ENCODE measurements at places on chromosomes 5 and 9.

DNA sequence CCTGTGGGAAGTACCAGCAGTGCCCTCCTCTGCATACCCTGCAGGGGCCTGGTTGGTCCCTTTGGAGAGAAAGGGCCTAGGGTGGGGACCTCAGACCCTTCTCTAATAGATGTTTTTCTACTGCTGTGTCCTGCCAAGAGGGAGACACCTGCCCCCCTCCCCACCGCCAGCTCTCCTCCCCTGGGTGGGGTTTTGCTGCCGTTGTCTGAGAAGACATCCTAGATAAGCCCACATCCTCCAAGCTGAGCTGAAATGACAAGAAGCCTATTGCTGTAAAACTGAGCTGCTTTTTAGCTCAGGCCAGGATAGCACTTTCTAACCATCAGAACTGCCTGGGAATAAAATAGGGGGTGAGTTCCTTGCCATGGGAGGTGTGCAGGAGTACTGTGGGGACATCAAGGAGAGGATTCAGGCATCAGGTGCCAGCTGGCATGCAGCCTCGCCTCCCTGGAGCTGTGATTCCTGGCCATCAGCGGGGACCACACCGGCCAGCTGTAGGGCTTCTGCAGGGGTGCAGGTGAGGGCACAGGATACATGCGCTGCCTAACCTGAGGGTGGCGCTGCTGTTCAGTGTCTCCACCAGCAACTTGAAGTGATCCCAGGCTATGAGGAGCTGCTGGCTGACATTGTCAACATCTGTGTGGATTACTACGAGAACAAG is 37.9 kb downstream of the CYFIP2 start:
- DNase-seq = no peak

DNA sequence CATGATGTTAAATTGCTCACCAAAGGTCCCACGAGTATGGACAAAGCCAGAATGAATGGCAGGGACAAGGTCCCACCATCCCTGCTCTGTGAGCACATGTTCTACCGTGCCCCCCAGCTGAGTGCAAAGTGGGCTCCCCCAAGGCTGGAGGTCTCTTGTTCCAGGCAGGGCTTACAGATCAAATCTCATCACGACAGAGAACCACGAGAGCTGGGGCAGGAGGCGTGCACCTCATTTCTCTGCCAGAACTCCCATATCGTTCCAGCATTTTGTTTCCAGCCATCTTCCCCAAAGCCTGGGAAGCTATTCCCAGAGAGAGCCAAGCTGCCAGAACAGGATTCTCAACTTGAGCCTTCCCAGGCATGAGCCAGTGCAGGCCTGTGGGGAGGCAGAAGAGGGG is 108.5 kb downstream of the ZNF354C start:
- no peak for DNase-seq

- no peak for DNase-seq
These were observed 128.7 kb upstream of the APC start for GRCh38 chr5:112608975-112609374.

DNA sequence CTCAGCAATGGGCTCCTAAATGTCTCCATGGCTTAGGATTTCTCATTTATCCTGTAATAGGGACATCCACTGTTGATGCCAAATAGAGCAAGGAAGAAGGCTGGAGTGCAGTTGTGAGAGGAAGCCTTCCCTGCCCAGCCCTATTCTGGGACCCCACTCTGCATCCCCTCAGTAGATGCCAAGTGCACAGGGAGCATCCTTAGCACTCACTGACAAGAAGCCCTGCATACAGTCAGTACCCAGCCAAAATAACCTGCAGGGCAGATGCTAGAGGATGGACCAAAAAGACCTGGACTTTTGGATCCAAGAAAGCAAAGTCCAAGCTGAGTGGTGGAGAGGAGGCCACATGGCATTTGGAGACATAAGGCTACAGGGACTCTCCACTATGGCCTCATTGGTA is 113.5 kb upstream of the SPOCK1 start:
- no peak for DNase-seq

DNA sequence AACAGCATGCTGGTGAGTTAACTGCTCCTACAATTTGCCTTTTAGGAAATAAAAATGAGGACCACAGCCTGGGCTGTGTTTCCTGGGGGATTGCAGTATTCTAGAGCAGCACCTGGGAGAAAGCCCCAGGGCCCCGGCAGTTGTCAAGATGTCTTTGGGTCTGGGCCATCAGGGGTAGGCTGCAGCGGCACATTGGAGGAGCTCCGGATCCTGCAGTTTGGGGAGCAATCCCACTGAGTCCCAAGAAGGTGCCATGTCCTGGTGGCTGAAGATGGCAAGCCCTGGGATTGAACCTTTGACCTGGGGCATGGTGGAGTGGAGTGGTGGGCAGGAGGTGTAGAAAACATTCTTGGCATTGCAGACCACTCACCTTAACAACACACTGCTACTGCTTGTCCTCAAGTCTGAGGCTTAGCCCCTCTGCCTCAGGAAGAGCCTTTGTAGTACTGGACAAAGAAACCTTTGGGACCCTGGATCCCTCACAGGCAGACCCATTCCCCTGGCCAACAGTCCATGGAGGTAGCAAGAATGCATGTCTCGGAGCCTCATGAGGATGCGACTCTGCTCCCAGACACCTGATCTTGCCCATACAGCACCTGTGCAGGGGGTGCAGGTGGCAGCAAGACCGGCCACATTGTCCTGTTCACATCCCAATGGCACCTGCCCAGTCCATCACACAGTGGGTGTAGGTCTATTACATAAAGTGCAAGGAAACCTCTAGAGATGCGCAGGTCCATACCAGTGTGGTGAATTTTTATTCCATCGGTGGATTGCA is 159.1 kb upstream of the IRX2 start:
- DNase-seq = no peak

- no peak for DNase-seq
These were observed 923.5 kb upstream of the CDH10 start for GRCh38 chr5:25568294-25568693.

DNA sequence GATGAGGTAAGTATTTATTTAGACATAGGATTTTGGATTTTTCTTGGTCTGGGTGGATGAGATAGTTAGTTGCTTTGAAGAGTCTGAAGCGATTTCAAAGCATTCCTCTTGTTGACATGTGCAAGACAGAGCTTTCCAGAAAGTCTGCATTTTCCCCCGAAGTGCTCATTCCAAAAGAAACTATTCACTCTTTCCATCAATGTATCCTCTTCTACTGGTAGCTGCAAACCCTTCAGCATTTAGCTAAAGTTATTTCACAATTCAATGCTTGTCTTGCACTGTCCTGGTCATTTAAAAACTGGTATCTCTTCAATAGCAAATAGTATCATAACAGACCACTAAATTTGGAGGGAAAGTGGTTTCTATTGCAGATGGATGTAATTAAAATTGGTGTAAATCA is 13.0 kb downstream of the NREP start:
- DNase-seq = no peak

DNA sequence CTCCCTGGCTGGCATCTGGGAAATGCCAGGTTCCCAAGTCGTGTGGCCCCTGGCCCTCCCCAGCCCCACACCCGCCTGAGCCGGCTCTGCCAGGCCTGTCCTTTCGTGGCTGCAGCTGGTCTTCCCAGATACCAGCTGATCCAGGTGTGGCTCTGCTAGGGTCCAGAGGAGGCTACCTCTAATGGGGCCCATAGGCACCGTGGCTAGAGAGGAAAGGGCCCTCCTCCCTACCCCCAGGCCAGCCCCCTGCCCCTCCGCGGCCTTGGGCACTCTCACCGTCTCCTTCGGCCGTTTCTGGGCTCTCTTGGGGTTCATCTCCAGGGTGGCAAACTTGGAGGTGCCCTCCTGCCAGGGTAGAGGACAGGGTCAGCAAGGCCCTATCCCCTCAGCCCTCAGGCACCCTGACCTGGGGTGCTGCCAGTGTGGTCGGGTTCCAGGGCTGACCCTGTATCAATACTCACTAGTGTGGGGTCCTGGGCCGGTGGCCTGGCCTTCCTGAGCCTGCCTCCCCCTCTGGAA is 17.0 kb downstream of the RALGDS start:
- no peak for DNase-seq

GRCh38 chr5:132787076-132787475 is 10.0 kb upstream of the SEPTIN8 start:
- DNase-seq = no peak

GRCh38 chr5:93870649-93871048 is 129.2 kb upstream of the POU5F2 start:
- DNase-seq = no peak

- DNase-seq = no peak
These were observed 91.9 kb upstream of the C9orf72 start for GRCh38 chr9:27665136-27665535.
